IMR-90 (cell line): ENCODE measurements at places on chromosomes 7 and 10.

DNA sequence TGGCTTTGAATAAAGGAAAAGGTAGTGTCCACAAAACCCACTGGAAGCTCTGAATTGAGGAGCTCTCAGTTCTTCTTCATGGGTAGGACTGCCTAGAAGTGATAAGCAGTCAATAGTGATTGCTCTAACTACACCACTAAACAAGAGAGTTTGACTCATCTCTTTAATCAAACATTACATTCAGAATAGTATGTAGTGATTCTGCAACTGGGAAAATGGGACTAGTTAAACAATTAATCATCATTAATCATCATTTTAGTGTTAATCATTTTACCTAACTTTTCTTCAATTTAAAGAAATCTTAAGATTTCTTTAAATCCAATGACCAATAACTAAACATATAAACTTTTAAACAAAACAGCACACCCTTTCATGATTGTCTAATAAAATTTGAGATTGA is 484.0 kb upstream of the FZD8 start:
- H3K27me3 ChIP-seq, result no peaks in the 10 kb centered on the region
- DNase-seq, result no peak
- no peaks in the 10 kb centered on the region for H3K36me3 ChIP-seq
- no peak overlapping the region for H3K4me3 ChIP-seq
- no peak overlapping the region for H3K27ac ChIP-seq

DNA sequence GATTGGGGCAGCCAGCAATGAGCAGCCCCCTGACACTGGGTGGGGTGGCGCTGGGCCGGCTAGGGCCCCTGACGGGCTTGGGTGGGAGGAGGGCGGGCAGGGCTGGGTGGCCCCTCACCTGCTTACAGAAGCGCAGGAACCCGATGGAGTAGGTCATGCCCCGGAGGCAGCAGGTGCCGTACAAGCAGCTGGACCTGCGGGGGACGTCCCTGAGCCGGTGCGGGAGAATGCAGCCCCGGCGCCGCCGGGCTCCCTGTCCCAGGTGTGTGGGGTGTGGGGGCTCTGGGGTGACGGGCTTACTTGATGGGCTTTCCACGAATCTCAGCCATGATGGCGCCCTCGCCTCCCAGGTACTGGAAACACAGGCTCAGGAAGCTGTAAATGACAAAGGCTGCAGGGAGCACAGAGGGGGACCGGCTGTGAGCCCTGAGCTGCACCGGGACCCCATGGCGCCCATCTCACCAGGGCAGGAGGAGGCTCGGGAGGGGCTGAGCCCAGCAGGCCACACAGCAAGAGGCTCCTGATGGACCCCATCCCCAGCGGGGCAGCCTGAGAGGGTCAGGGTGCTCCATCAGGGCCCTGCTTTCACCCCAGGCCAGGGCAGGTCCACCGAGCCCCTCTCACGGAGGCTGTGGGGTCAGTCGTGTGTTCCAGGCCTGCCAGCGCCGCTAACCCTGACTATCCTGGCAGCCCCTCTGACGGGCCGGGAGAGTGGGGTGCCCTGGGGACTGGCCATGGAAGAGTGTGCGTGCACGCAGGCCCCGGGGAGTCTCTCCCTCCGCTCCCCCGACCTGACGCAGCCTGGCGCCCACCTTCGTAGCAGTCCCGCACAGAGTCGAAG is 5.8 kb downstream of the TMEM184A start:
- H3K27ac ChIP-seq, result no peak overlapping the region
- H3K4me3 ChIP-seq, result no peak overlapping the region
- H3K36me3 ChIP-seq, result no peaks in the 10 kb centered on the region; the same call in 1 of the 2 replicates
- no peaks in the 10 kb centered on the region for H3K27me3 ChIP-seq

- H3K4me1 ChIP-seq, result no peaks in the 10 kb centered on the region
- no peak overlapping the region for H3K4me3 ChIP-seq
- no peak overlapping the region for H3K27ac ChIP-seq
- H3K36me3 ChIP-seq, result no peaks in the 10 kb centered on the region
These were observed 79.5 kb downstream of the NEBL start for GRCh38 chr10:20817646-20818045.

DNA sequence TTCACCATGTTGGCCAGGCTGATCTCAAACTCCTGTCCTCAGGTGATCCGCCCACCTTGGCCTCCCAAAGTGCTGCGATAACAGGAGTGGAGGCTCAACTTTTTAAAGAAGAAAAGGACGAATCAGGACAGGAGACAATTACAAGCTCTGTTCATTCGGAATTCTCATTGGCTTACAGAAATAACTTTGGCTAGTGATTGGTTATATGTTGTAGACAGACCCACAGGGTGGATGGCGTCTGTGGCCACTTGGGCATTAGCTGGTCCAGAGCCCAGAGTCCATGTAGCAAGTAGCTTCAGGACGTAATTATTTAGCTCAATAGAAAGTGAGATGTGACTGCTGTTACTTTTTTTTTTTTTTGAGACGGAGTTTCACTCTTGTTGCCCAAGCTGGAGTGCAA is 160.5 kb upstream of the TNRC18 start:
- DNase-seq, result no peak
- peaks cover 16% of the 10 kb centered on the region for H3K27me3 ChIP-seq
- H3K4me3 ChIP-seq, result no peak overlapping the region
- H3K27ac ChIP-seq, result no peak overlapping the region
- peaks cover 1% of the 10 kb centered on the region; the same call in 1 of the 2 replicates for H3K4me1 ChIP-seq
- no peaks in the 10 kb centered on the region for H3K36me3 ChIP-seq
